ENCODE measurements at places on chromosomes 13 and 19.
A peak's percentile ranks its signal among the peaks of the same experiment; 100 is the strongest.

DNA sequence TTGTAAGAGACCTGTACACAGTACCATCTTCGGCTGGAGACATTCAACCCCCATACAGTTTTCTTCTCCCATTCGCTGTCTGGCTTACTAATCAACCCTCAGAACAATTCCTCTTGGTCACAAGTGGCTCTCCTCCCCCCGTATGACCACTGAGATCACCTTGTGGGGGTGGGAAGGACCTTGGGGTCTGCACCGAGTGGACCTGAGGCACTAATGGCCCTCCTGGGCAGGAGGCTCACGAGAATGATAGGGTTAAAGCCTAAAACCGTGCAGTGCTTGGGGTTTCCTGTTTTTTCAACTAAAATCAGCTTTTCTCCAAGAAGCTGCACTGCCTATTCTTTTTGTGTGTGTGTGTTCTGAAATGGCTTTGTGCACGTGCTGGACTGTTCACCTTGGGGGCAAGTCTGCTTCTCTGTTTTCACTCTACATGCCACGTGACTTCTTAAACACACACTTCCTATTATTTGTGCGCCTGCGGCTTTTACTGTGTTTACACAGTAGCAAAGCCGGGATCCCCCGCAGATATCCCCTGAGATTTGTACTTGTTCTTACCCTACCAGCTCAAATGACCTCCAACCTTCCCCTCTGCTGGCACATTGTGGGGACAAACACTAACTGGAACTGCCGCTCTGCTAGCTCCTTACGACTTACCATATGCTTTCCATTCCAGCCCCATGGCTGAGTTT lies 12.3 kb downstream of the RBM26 start:
- DNase-seq: no peak
- H3K36me3 ChIP-seq: peaks cover 2% of the 10 kb centered on the region
- no peak overlapping the region for H3K4me3 ChIP-seq
- H3K27ac ChIP-seq: no peak overlapping the region

- H3K27ac ChIP-seq: no peak overlapping the region
- no peaks in the 10 kb centered on the region for H3K36me3 ChIP-seq
- no peak overlapping the region for H3K4me3 ChIP-seq
- H3K4me1 ChIP-seq: peaks cover 10% of the 10 kb centered on the region
- H3K27me3 ChIP-seq: no peaks in the 10 kb centered on the region
These were observed 125.2 kb downstream of the LACC1 start for GRCh38 chr13:44004878-44005277.

DNA sequence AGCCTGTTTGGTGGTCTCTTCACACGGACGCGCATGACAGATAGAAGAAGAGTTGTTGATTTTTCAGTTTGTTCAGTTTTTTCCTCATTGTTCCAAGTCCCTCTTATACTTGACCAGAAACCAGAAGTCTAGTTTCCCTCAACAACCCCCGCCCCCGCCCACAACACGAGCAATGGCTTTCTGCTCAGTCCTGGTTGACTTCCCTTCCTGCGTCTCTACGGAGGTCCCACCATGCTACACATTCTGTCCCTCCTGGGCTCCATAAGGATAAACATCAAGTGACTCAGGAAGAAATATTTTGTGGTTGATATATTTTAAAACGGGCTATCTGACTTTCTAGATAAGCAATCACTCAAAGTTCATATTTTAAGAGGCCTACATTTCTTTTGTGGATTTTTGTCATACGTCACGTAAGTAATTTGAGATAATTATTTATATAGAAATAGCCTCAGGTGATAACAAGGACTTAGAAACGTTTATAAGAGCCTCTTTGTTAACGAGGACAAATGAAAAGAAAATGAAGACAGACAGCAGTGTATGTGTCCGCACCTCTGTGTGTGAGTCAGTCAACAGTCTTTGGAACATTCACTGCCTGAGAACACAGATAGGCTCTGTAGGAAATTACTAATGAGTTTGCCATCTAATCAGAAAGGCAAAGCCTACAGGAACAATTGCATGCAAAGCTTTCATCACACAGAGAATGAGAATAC lies 214.4 kb downstream of the RAP2A start:
- no peaks in the 10 kb centered on the region for H3K27me3 ChIP-seq
- DNase-seq: no peak
- H3K4me1 ChIP-seq: no peaks in the 10 kb centered on the region
- no peaks in the 10 kb centered on the region for H3K36me3 ChIP-seq
- H3K4me3 ChIP-seq: no peak overlapping the region

- no peak for DNase-seq
- no peak overlapping the region for H3K4me3 ChIP-seq
- H3K27me3 ChIP-seq: no peaks in the 10 kb centered on the region
- H3K36me3 ChIP-seq: peaks cover 17% of the 10 kb centered on the region
- no peak overlapping the region for H3K27ac ChIP-seq
- no peaks in the 10 kb centered on the region for H3K4me1 ChIP-seq
These were observed 8.9 kb downstream of the KLC3 start for GRCh38 chr19:45349430-45349941.

- DNase-seq: no peak
- H3K27ac ChIP-seq: no peak overlapping the region
- no peaks in the 10 kb centered on the region for H3K27me3 ChIP-seq
- no peaks in the 10 kb centered on the region for H3K4me1 ChIP-seq
- no peaks in the 10 kb centered on the region for H3K36me3 ChIP-seq
These were observed 329.3 kb downstream of the FGF9 start for GRCh38 chr13:22000191-22000590.

- no peak overlapping the region for H3K27ac ChIP-seq
- no peaks in the 10 kb centered on the region for H3K4me1 ChIP-seq
- no peak for DNase-seq
- H3K36me3 ChIP-seq: no peaks in the 10 kb centered on the region
These were observed 46.5 kb upstream of the RCBTB2 start for GRCh38 chr13:48579165-48579918.

DNA sequence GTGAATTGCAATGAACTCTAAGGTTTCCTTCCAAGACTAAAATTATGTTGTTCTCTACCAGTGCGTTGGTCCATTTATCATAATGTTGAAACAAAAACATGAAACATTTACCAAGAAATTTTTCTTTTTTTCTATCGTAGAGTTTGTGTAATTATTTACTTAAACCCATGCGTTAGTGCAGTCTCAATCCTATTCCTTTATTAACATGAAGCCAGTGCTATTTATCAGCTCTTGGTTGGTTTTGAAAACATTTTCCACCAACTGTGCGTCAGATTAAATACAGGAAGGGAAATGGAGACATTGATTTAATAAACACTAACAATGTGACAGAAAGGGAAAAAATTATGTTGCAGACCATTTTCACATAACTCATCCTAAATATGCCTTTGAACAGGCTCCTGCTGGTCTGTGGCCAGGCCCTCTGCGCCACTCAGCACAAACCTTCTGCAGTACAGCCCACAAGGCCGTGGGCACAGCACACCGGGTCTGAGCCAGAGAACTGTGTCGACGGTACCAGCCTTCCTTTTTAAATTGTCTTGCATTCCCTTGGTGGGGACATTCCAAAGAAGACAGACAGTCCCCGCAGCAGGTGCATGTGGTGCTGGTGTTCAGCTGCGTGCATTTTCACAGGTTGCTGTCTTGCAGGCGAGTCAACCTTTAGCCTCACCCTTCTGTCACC lies 135.8 kb downstream of the SHISA2 start:
- H3K4me1 ChIP-seq: no peaks in the 10 kb centered on the region
- no peak overlapping the region for H3K27ac ChIP-seq
- no peak overlapping the region for H3K4me3 ChIP-seq

GRCh38 chr13:44306371-44307192 lies 67.0 kb upstream of the SERP2 start:
- peak overlapping the region; percentile 99 for H3K27ac ChIP-seq
- H3K27me3 ChIP-seq: no peaks in the 10 kb centered on the region
- peak overlapping the region; percentile 21 for H3K4me3 ChIP-seq
- H3K4me1 ChIP-seq: peaks cover 63% of the 10 kb centered on the region
- DNase-seq: peak; percentile 99

- no peak for DNase-seq
- H3K4me1 ChIP-seq: peaks cover 11% of the 10 kb centered on the region
- no peak overlapping the region for H3K4me3 ChIP-seq
- H3K27ac ChIP-seq: no peak overlapping the region
- no peaks in the 10 kb centered on the region for H3K27me3 ChIP-seq
- no peaks in the 10 kb centered on the region for H3K36me3 ChIP-seq
These were observed 214.1 kb downstream of the COL4A1 start for GRCh38 chr13:110092831-110093247.

GRCh38 chr19:31970027-31970461 lies 375.4 kb upstream of the ZNF507 start:
- H3K27ac ChIP-seq: no peak overlapping the region
- H3K36me3 ChIP-seq: no peaks in the 10 kb centered on the region
- no peaks in the 10 kb centered on the region for H3K4me1 ChIP-seq
- no peaks in the 10 kb centered on the region for H3K27me3 ChIP-seq
- no peak overlapping the region for H3K4me3 ChIP-seq

- H3K27me3 ChIP-seq: peaks cover 54% of the 10 kb centered on the region
- DNase-seq: no peak
- no peaks in the 10 kb centered on the region for H3K36me3 ChIP-seq
- H3K4me3 ChIP-seq: peak within 1 kb of the TSS; percentile 46
These were observed at the start of gene TMEM59L for GRCh38 chr19:18612772-18613588. Gene TMEM59L (plus strand): TSS chr19:18612870. CDS start chr19:18612959, 89 bp downstream.

GRCh38 chr19:56594783-56595547 lies at the start of gene ZNF71:
Gene ZNF71 (plus strand): TSS chr19:56595302. CDS start chr19:56601559, 6,257 bp downstream.
- no peaks in the 10 kb centered on the region for H3K27me3 ChIP-seq
- peak within 1 kb of the TSS; percentile 31 for H3K27ac ChIP-seq
- peaks cover 3% of the 10 kb centered on the region for H3K36me3 ChIP-seq
- DNase-seq: peak; percentile 66
- peaks cover 11% of the 10 kb centered on the region for H3K4me1 ChIP-seq
- H3K4me3 ChIP-seq: peak within 1 kb of the TSS; percentile 96

DNA sequence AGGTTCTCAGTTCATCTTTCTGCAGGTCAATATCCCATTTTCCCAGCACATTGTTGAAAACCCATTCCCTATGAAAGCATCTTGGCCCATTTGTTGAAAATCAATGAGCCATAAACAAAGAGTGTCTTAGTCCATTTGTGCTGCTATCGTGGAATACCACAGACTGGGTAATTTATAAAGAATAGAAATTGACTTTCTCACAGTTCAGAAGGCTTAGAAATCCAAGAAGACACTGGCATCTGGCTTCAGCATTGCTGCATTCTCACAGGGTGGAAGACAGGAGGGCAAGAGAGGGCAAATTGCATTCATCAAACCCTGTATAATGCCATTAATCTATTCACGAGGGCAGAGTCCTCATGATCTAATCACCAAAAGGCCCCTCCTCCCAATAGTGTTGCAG lies 34.1 kb downstream of the ZNF823 start:
- no peak for DNase-seq
- no peak overlapping the region for H3K27ac ChIP-seq
- H3K4me3 ChIP-seq: no peak overlapping the region
- H3K27me3 ChIP-seq: no peaks in the 10 kb centered on the region

- H3K27ac ChIP-seq: no peak overlapping the region
- no peaks in the 10 kb centered on the region for H3K36me3 ChIP-seq
- no peak for DNase-seq
- no peaks in the 10 kb centered on the region for H3K4me1 ChIP-seq
- H3K27me3 ChIP-seq: no peaks in the 10 kb centered on the region
These were observed 24.9 kb downstream of the NLRP13 start for GRCh38 chr19:55907286-55907685.

DNA sequence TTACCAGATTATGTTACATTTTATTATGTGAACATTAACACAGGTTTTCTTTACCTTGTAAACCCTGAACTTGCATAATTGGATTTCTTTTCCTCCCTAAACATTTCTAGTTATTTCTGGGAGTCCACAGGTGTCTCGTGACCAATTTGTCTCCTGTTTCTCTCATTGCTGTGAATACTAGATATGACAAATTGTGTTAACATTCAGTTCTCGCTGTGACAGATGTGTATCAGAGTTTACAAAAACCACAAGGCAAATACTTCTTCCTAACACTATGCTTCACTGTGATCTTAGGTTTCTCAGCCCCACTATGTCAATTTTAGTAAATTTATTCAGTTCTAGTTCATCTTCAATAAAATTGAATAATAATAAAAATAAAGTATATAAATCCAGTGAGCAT lies 1554.9 kb downstream of the EFNB2 start:
- no peaks in the 10 kb centered on the region for H3K36me3 ChIP-seq
- H3K4me1 ChIP-seq: peaks cover 7% of the 10 kb centered on the region
- H3K27ac ChIP-seq: no peak overlapping the region
- no peak for DNase-seq
- no peaks in the 10 kb centered on the region for H3K27me3 ChIP-seq

DNA sequence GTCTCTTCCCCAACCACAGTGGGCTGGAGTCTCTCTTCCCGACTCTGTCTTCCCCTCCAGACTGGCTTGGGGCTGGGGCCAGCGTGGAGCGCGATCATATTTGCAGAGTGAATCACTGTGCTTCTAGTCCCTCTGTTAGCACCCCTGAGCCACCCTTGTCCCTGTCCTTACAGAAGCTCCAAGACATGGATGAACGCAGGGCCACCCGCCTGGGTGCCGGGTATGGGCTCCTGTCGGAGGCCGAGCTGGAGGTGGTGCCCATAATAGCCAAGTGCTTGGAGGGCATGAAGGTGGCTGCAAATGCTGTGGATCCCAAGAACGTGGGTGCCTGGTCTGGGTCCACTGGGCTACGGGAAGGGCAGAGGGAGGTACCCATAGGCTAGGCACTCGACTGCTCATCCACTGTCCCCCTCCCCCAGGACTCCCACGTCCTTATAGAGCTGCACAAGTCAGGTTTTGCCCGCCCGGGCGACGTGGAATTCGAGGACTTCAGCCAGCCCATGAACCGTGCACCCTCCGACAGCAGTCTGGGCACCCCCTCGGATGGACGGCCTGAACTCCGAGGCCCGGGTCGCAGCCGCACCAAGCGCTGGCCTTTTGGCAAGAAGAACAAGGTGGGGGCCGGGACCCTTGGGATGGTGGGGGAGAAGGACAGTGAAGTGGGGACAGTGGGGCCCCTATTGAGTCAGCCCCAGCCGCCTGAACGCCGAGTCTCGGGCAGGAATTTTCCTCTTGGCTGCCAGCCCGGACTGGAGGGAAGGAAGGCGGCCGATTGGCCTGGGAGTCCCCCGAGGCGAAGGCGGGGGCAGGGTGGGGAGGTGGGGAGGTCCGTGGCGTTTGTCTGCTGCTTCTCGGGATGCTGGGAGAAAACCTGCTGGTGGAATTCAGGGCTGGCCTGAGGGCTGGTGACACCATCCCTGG lies 5.2 kb downstream of the TRIP10 start:
- H3K4me1 ChIP-seq: peaks cover 22% of the 10 kb centered on the region
- peak; percentile 72 for DNase-seq
- H3K27me3 ChIP-seq: no peaks in the 10 kb centered on the region
- H3K27ac ChIP-seq: peak overlapping the region; percentile 80
- peak overlapping the region; percentile 24 for H3K4me3 ChIP-seq
- H3K36me3 ChIP-seq: peaks cover 26% of the 10 kb centered on the region

GRCh38 chr13:90084684-90085290 lies 1262.7 kb upstream of the MIR17HG start:
- H3K4me3 ChIP-seq: no peak overlapping the region
- peak; percentile 14 for DNase-seq
- no peak overlapping the region for H3K27ac ChIP-seq
